Panc1 (cell line): ENCODE measurements at places on chromosomes 13 and 19. TPM values are rescaled to one million over a fixed set of nuclear protein-coding genes. Genes with fewer than 3 reads are reported as not detected.

DNA sequence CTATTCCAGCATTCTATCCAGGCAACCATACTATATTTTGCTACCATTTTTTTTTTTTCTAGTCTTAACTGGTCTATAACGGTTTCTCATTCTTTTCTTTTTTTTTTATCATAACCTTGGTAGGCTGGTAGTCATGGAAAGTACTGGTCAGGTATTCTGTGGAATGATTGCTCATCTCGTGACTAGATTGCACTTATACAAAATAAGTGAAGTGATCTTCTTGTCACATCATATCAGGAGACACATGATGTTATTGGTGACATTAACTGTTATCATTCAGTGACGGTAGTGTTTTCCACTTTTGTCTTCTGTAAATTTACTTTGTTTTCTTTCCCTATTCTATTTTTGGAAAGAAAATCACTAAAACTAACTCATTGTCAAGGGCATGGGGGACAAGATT, 239.3 kb upstream of the SLITRK6 start:
- no peaks in the 10 kb centered on the region for H3K27me3 ChIP-seq
- no peaks in the 10 kb centered on the region for H3K4me1 ChIP-seq
- DNase-seq: no peak
- H3K4me3 ChIP-seq: no peak overlapping the region

DNA sequence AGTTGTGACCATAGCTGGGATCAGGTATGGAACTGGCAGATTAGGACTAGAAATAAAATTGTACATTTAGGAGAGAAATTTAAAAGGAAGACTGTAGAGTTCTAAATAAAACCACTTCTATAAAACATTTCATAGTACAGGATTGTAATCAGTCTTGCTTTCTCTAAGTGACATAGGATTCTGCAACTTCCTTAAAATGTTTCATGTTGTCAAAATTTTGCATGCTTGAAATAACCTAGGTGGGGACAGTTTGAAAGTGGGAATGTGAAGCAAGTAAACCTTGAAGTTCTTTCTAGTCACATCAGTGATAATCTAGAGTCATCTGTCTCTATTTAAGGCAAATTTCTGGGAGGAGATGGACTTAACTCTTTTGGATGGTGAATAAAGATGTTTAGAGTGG, 6.7 kb downstream of the TM9SF2 start:
- peaks cover 5% of the 10 kb centered on the region for H3K4me1 ChIP-seq
- DNase-seq: no peak
- H3K27ac ChIP-seq: no peak overlapping the region
- no peaks in the 10 kb centered on the region for H3K36me3 ChIP-seq

DNA sequence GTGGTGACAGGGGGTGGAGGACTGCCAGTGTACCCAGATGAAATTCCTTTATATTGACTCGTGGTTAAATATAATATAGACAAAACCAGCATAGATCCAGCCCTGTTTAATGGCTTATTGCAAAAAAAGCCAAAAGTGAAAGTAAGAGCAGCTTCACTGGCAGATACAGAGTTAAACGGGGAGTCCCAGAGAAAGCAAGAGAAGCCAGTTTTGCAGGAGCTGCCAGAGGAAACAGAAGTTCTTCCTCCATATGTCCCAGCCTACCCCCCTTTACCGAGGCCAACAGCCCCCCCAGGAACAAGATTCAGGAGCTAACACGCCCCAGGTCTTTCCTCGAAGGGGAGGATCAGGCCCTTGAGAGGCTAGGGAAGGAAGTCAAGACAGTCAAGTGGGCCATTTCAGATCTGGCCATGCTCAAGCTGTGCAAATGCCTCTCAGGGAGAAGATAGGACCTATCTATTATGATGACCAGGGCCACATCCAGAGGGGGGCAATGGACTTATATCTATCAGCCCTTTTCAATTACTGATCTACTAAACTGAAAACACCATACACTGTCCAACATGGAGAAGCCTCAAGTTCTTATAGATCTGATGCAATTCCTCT, 47.2 kb upstream of the ZNF737 start:
- no peaks in the 10 kb centered on the region for H3K4me1 ChIP-seq
- H3K27ac ChIP-seq: peak overlapping the region; percentile 54
- H3K36me3 ChIP-seq: no peaks in the 10 kb centered on the region
- no peaks in the 10 kb centered on the region for H3K27me3 ChIP-seq

DNA sequence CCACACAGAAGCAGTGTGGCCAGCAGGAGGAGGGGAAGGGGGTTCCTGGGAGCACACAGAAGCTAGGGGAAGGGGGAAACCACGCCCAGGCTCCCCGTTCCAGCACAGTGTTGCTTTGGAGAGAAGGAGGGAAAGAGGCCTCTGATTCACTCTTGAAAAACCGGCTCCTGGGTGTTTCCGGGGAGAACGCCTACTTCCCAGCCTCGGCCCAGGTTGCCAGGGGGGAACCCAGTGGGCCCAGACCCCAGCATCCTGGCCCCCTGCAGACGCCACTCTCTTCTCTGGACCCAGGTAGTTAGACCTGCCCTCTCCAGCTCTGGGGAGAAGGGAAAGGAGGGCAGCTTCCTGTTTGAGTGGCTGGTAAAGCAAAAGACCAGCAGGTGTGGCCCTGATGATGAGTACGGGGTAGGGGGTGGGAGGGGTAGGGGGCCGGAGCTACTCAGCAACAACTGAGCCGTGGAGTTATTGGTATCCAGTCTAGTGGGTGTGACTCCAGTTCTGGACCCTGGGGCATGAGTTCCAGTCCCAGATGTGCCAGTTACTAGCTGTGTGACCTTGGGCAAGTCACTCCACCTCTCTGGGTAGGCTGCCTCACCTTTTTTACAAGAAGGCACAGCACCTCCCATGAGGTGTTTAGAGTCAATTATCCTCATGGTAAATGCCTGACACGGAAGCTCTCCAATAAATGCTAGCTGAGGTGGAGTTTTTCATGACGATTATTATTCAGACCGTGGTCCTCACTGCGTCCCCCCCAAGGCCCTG, 836 bp downstream of the GIPC1 start:
- H3K27ac ChIP-seq: peak overlapping the region; percentile 88
- DNase-seq: no peak
- peaks cover 18% of the 10 kb centered on the region for H3K4me1 ChIP-seq
- H3K27me3 ChIP-seq: no peaks in the 10 kb centered on the region
- H3K4me3 ChIP-seq: peak overlapping the region; percentile 66

- DNase-seq: no peak
- H3K27me3 ChIP-seq: no peaks in the 10 kb centered on the region; the same call in 1 of the 2 replicates
- H3K4me1 ChIP-seq: no peaks in the 10 kb centered on the region
- H3K36me3 ChIP-seq: no peaks in the 10 kb centered on the region
- H3K4me3 ChIP-seq: no peak overlapping the region
Measured at GRCh38 chr13:26837997-26838396, 77.4 kb upstream of the GPR12 start.

GRCh38 chr19:18903156-18904037, 7.4 kb upstream of the CERS1 start:
- no peak for DNase-seq
- H3K27me3 ChIP-seq: no peaks in the 10 kb centered on the region
- H3K36me3 ChIP-seq: no peaks in the 10 kb centered on the region
- H3K4me1 ChIP-seq: no peaks in the 10 kb centered on the region
- H3K4me3 ChIP-seq: no peak overlapping the region
- H3K27ac ChIP-seq: no peak overlapping the region

DNA sequence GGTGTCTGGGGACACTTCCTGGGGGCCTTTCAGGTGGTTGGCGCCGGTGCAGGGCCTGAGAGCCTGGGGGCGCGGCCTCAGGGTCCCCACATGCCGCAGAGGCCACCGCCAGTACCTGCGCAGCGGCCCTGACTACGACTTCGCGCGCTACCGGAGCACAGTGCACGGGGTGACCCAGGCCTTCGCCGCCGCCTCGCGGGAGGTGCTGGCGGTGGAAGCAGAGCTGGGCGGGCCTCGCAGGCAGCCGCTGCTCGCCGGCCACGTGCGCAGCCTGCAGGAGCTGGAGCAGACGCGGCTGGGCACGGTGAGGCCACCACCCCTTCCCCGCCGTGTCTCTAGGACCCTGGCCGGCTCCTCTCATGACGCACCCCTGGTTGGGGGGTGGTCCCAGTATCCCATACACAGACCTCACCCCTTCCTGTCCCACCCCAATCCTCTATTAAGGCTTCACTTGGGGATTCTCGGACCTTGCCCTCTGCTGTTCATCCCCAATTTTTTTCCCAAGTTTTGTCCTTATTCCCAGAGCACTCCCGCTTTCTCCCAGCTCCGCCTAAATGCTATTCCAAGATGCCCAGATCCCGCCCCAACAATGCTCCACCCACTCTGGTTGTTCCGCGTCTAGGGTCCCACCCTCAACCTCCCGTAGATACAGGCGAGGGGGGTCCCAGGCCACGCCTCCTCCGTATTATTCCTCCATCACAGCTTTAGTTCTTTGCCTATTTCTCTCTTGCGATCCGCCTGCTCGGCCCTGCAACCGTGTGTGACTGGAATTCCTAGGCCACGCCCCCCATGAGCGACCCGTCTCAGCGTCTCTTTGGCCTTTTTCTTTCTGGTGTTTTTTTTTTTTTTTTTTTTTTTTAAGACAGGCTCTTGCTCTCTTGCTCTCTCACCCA, 1.0 kb downstream of the REX1BD start:
- no peaks in the 10 kb centered on the region for H3K27me3 ChIP-seq
- H3K27ac ChIP-seq: peak overlapping the region; percentile 76
- H3K4me1 ChIP-seq: no peaks in the 10 kb centered on the region
- H3K4me3 ChIP-seq: peak overlapping the region; percentile 70

DNA sequence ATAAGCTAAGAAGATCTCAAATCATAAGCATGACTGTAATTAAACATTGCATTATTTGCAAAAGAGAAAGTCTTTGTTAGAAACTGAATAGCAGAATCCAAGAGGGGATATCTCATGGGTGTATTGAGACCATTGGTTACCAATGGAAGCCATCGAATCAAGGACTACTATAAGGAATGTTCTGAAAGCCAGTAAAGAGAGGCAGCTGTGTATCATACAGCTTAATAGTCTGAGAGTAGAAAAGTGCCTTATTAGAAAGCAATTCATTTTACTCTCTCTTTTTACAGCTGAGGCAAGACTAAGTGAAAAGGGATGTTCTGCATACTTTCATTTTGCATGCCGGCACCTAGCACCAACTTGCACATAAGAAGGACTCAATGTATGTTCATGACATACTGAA, 7.6 kb upstream of the DCT start:
- no peaks in the 10 kb centered on the region for H3K36me3 ChIP-seq
- H3K4me3 ChIP-seq: no peak overlapping the region
- H3K4me1 ChIP-seq: no peaks in the 10 kb centered on the region

- DNase-seq: no peak
- H3K27me3 ChIP-seq: no peaks in the 10 kb centered on the region
- no peaks in the 10 kb centered on the region for H3K4me1 ChIP-seq
- H3K27ac ChIP-seq: no peak overlapping the region
Measured at GRCh38 chr13:75010941-75011340, 471.0 kb downstream of the TBC1D4 start.

GRCh38 chr19:41913538-41914423, 14.5 kb downstream of the ERFL start:
- no peaks in the 10 kb centered on the region; the same call in 1 of the 2 replicates for H3K27me3 ChIP-seq
- no peaks in the 10 kb centered on the region for H3K4me1 ChIP-seq
- no peaks in the 10 kb centered on the region for H3K36me3 ChIP-seq

- H3K27ac ChIP-seq: no peak overlapping the region
- H3K4me1 ChIP-seq: no peaks in the 10 kb centered on the region
- H3K27me3 ChIP-seq: no peaks in the 10 kb centered on the region
- no peaks in the 10 kb centered on the region for H3K36me3 ChIP-seq
- no peak for DNase-seq
- no peak overlapping the region for H3K4me3 ChIP-seq
Measured at GRCh38 chr19:5843295-5843927, 3.9 kb upstream of the FUT6 start.

GRCh38 chr13:113454936-113455335, 1.6 kb upstream of the ADPRHL1 start:
- H3K27me3 ChIP-seq: no peaks in the 10 kb centered on the region
- H3K27ac ChIP-seq: no peak overlapping the region
- no peaks in the 10 kb centered on the region; the same call in none of the 2 replicates for H3K36me3 ChIP-seq
- peaks cover 2% of the 10 kb centered on the region for H3K4me1 ChIP-seq
- H3K4me3 ChIP-seq: no peak overlapping the region

- H3K27me3 ChIP-seq: no peaks in the 10 kb centered on the region
- DNase-seq: no peak
- no peaks in the 10 kb centered on the region for H3K36me3 ChIP-seq
- no peaks in the 10 kb centered on the region for H3K4me1 ChIP-seq
Measured at GRCh38 chr13:91381371-91381770, 17.1 kb upstream of the GPC5 start.

- no peaks in the 10 kb centered on the region for H3K36me3 ChIP-seq
- DNase-seq: no peak
- no peaks in the 10 kb centered on the region for H3K4me1 ChIP-seq
- 0 out of 2 replicates have a peak, but pooled peaks cover 2% of the 10 kb centered on the region for H3K27me3 ChIP-seq
Measured at GRCh38 chr19:32200312-32201038, 144.9 kb upstream of the ZNF507 start.

- DNase-seq: no peak
- no peak overlapping the region for H3K4me3 ChIP-seq
- no peaks in the 10 kb centered on the region for H3K4me1 ChIP-seq
- H3K36me3 ChIP-seq: no peaks in the 10 kb centered on the region
- H3K27me3 ChIP-seq: no peaks in the 10 kb centered on the region
Measured at GRCh38 chr13:44040070-44040817, 160.5 kb downstream of the LACC1 start.

GRCh38 chr13:20349564-20350381, 117.7 kb upstream of the GJB6 start:
- H3K27me3 ChIP-seq: no peaks in the 10 kb centered on the region
- no peaks in the 10 kb centered on the region for H3K36me3 ChIP-seq
- H3K4me1 ChIP-seq: no peaks in the 10 kb centered on the region
- no peak for DNase-seq

DNA sequence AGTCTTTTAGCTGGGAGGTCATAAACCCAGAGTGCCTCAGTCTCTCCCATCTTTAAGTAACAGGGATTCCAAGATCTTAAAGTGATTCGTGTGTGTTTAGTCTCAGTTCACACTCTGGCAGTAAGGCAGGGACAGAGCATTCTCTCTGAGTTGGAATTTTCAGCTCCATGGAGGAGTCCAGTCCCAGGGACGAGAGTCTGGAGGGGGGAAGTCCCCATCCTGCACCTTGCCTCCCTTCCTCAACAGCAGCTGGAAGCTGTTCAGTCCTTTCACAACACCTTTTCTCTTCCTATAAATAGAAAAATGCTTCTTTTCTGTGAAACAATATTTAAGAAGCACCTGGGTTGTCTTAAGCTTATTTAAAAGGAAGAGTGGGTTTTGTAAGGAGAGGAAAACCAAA, 82.0 kb downstream of the KLF5 start:
- no peak for DNase-seq
- H3K27ac ChIP-seq: no peak overlapping the region
- H3K4me1 ChIP-seq: no peaks in the 10 kb centered on the region
- H3K4me3 ChIP-seq: no peak overlapping the region

Gene STOML3
- total RNA-seq: not detected

Gene SSC5D
- 13.0 TPM for total RNA-seq

Gene ZNF558
- 43.3 TPM for total RNA-seq

Gene ZNF543
- 10.8 TPM for total RNA-seq
